ENCODE measurements at places on chromosomes 2 and 18. TPM values are rescaled to one million over a fixed set of nuclear protein-coding genes. Genes with fewer than 3 reads are reported as not detected.

The FOXI3 gene
- total RNA-seq: not detected

The GNLY gene
- 15.0 TPM for total RNA-seq

The IGFBP5 gene
- total RNA-seq: 2.7 TPM

The CLIP4 gene
- total RNA-seq: 11.7 TPM

The BOLL gene
- not detected for total RNA-seq

The LAMA1 gene
- 0.05 TPM for total RNA-seq

The RBFA gene
- 42.6 TPM for total RNA-seq

The RSAD2 gene
- 4.3 TPM for total RNA-seq

The ESPNL gene
- 0.35 TPM for total RNA-seq

The IL36RN gene
- total RNA-seq: 3.9 TPM

The ECEL1 gene
- total RNA-seq: 0.16 TPM

The DPP4 gene
- 15.3 TPM for total RNA-seq

The SLC14A1 gene
- not detected for total RNA-seq

The MC5R gene
- total RNA-seq: not detected

The GPR75 gene
- 2.8 TPM for total RNA-seq

The DLX1 gene
- not detected for total RNA-seq

The ACTR2 gene
- total RNA-seq: 250 TPM

The TWIST2 gene
- not detected for total RNA-seq

The VWA3B gene
- not detected for total RNA-seq

The LPIN2 gene
- 66.6 TPM for total RNA-seq

The HMSD gene
- 6.8 TPM for total RNA-seq

The MEP1B gene
- total RNA-seq: not detected

The DLGAP1 gene
- total RNA-seq: not detected

The SH3BP4 gene
- 0.46 TPM for total RNA-seq

The BMP10 gene
- not detected for total RNA-seq

The LOXHD1 gene
- total RNA-seq: not detected

The BZW1 gene
- 470 TPM for total RNA-seq

The MRO gene
- total RNA-seq: not detected

The GALR1 gene
- not detected for total RNA-seq

The ZNF2 gene
- total RNA-seq: 3.2 TPM

The LRRTM1 gene
- total RNA-seq: not detected

The DSC3 gene
- not detected for total RNA-seq

The CENPO gene
- total RNA-seq: 28.0 TPM

The ITSN2 gene
- 52.9 TPM for total RNA-seq

The ZNF396 gene
- total RNA-seq: 0.20 TPM

The FAM117B gene
- total RNA-seq: 10.8 TPM

The NEDD4L gene
- total RNA-seq: 2.9 TPM

The SERPINB8 gene
- total RNA-seq: 17.0 TPM

The MSH6 gene
- total RNA-seq: 164 TPM

The FBLN7 gene
- 24.3 TPM for total RNA-seq

The COL5A2 gene
- 2.1 TPM for total RNA-seq

The MATN3 gene
- not detected for total RNA-seq

The EFR3B gene
- total RNA-seq: 0.37 TPM

The ADI1 gene
- total RNA-seq: 28.4 TPM

The SPATA3 gene
- total RNA-seq: not detected

The KLHL41 gene
- not detected for total RNA-seq

The C1QL2 gene
- not detected for total RNA-seq

The KCNJ3 gene
- not detected for total RNA-seq

The C18orf54 gene
- 3.4 TPM for total RNA-seq

The FAM237A gene
- not detected for total RNA-seq

The SERPINB5 gene
- not detected for total RNA-seq

The ZC3H6 gene
- 1.3 TPM for total RNA-seq

Measured in activated T-cell treated with anti-CD3 and anti-CD28 coated beads, Interleukin-2, amount 50 U/mL, for 4 hours (primary cell).